ENCODE measurements at places on chromosomes 4 and X. TPM values are rescaled to one million over a fixed set of nuclear protein-coding genes. Genes with fewer than 3 reads are reported as not detected.

GRCh38 chrX:149641432-149641831 lies 9.8 kb upstream of the TMEM185A start:
- DNase-seq = no peak

GRCh38 chr4:73087871-73088270 lies 18.4 kb upstream of the COX18 start:
- DNase-seq = no peak

DNA sequence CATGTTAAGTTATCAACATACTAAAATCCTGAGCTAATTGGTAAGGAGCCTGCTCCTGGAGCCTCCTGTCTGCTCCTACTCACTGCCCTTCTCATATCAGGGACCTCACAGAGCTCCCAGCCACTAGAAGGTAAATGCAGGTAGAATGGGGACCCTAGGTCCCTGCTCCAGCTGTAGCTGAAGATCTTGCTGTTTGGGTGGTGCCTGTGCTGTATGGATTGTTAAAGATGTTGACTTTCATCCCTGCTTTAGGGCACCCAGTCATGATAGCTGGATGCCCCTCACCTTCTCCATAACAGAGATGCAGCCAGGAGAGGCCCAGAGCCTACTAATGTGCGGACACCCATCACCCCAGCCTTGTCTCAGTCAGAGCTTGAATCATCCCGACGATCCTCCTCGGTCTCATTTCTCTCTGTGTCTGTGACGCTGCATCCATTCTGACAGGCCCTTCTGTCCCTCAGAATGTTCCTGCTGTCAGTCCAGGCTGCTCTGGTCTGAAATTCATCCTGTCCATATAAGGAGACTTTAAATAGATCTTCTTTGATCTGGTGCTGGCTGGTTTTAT lies 341.7 kb upstream of the GATB start:
- DNase-seq = no peak

- no peak for DNase-seq
Observed at GRCh38 chrX:50081282-50081889, 119.4 kb downstream of the AKAP4 start.

GRCh38 chrX:124440695-124441094 lies 94.3 kb downstream of the SH2D1A start:
- no peak for DNase-seq

DNA sequence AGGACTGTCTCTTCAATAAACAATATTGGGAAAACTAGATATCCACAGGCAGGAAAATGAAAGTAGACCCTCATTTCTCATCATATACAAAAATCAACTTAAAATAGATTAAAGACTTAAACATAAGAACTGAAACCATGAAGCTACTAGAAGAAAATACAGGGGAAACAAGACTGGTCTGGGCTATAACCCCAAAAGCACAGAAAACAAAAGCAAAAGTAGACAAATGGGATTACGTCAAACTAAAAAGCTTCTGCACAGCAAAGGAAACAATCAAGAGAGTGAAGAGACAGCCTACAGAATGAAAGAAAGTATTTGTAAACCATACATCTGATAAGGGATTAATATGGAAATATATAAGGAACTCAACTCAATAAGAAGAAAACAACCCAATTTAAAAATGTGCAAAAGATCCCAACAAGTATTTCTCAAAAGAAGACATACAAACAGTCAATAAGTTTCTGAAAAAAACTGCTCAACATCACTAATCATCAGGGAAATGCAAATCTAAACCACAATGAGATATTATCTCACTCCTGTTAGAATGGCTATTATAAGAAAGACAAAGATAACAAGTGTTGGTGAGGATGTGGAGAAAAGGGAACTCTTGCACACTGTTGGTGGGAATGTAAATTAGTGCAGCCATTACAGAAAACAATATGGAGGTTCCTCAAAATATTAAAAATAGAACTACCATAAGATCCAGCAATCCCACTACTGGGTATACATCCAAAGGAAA lies 325.3 kb upstream of the RASGEF1B start:
- DNase-seq = no peak

DNA sequence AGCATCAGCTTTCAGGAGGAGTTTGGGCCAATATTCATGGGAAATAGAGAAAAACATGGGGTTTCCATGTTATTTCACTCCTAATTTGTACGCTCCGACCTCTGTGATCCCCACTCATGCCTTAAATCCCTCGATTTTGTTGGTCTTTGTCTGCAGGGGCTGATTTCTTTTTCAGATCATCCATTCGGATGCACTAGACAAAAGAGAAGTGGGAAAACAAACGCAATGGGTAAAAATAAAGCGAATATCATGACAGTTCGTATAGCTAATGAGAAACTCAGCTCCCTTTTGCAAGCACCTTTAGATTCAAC lies 139.1 kb upstream of the PLAC1 start:
- no peak for DNase-seq

Gene TLR6
- 7.6 TPM for total RNA-seq

Gene S100G
- total RNA-seq = not detected

Gene SLIT2
- total RNA-seq = 20.3 TPM

Data from breast epithelium (tissue), 4 donors.